BJ (cell line): ENCODE measurements at places on chromosomes 3 and 15.

DNA sequence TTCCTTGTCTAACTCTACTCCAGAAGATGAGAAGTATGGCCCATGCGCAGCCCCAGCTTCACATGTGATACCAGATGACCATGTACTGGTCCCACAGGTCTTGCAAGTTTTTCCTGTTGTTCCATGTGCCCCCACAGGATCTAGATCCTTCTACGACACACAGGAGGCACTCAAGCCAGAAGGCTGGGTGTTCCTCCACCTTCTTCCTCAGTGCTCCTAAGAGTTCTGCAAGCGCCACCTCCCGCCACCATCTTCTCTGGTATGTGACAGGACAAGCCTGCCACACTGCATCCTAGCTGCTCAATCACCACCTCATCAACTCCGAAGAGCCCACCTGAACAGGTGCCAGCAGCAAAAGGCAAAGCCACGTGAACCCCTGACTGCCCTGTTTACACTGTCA, 43.1 kb downstream of the XXYLT1 start:
- DNase-seq = no peak

DNA sequence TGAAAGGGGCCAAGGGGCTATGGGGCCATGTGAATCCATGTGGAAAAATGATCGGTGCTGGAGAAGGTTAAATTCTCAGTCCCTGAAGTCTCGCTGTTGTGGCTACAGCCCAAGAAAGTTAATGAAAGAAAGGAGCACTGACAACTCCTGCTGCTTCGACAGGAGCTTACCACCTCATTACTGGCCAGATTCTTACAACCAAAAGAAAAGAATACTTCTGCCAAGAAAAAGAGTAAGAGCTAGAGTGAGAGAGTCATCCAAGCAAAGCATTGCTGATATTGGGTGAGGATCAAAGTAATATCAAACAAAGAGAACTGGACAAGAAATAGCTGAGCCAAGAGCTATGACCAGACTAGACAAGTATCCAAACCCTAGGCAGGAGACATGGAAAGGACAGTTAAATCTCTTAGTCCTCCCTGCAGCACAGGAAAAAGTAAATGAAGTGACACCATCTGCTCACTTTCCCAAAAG, 348.4 kb upstream of the PLSCR5 start:
- DNase-seq = no peak

- DNase-seq = no peak
Observed at GRCh38 chr3:152192050-152192449, 76.7 kb upstream of the MBNL1 start.

GRCh38 chr3:61387817-61388216, 136.6 kb upstream of the FHIT start:
- no peak for DNase-seq
